ENCODE measurements at places on chromosomes 16 and 17. TPM values are rescaled to one million over a fixed set of nuclear protein-coding genes. Genes with fewer than 3 reads are reported as not detected.

Gene COPZ2
- total RNA-seq = 15.9 TPM

Gene ARHGDIG
- total RNA-seq = 2.0 TPM

Gene ABCA6
- total RNA-seq = 2.3 TPM

Gene OR2C1
- total RNA-seq = not detected

Gene CLDN9
- total RNA-seq = not detected

Gene DHRS13
- 4.9 TPM for total RNA-seq

Gene RAB26
- 0.13 TPM for total RNA-seq

Gene SEPHS2
- 28.8 TPM for total RNA-seq

Gene FBXL16
- not detected for total RNA-seq

Gene FBF1
- 3.8 TPM for total RNA-seq

Gene TMEM114
- total RNA-seq = not detected

Gene FBXW10
- total RNA-seq = 0.07 TPM

Gene ICAM2
- total RNA-seq = 1,396 TPM

Gene CCL3
- total RNA-seq = not detected

Gene SMIM5
- total RNA-seq = not detected

Gene KRTAP16-1
- not detected for total RNA-seq

Gene NQO1
- 584 TPM for total RNA-seq

Gene REXO5
- total RNA-seq = 3.5 TPM

Gene KRT12
- total RNA-seq = not detected

Gene TNK1
- total RNA-seq = 0.15 TPM

Gene ATXN1L
- 14.4 TPM for total RNA-seq

Gene HSD17B2
- total RNA-seq = 347 TPM

Gene MYH11
- under 0.01 TPM for total RNA-seq

Gene PPP1R1B
- not detected for total RNA-seq

Gene ANKRD40CL
- total RNA-seq = not detected

Gene CD79B
- total RNA-seq = 4.5 TPM

Gene CYB5D1
- total RNA-seq = 13.9 TPM

Gene ADPRM
- 5.1 TPM for total RNA-seq

Gene CA5A
- total RNA-seq = not detected

Gene TBC1D3C
- 0.13 TPM for total RNA-seq

Gene CACNG1
- not detected for total RNA-seq

Gene EME2
- total RNA-seq = 4.3 TPM

Gene TEKT1
- not detected for total RNA-seq

Gene CCDC200
- not detected for total RNA-seq

Gene CA7
- not detected for total RNA-seq

Gene CALB2
- not detected for total RNA-seq

Gene SHBG
- 0.13 TPM for total RNA-seq

Gene TP53TG3C
- not detected for total RNA-seq

Gene CTRL
- 0.84 TPM for total RNA-seq

Gene NR1D1
- total RNA-seq = 1.7 TPM

Gene ARRB2
- 15.3 TPM for total RNA-seq

Gene CNGB1
- total RNA-seq = not detected

Gene C17orf100
- total RNA-seq = 0.07 TPM

Gene CRYBA1
- total RNA-seq = not detected

Gene PRSS27
- total RNA-seq = under 0.01 TPM

Measured in mammary microvascular endothelial cell (primary cell).